ENCODE measurements at places on chromosomes 3 and 15. TPM values are rescaled to one million over a fixed set of nuclear protein-coding genes. Genes with fewer than 3 reads are reported as not detected.

DNA sequence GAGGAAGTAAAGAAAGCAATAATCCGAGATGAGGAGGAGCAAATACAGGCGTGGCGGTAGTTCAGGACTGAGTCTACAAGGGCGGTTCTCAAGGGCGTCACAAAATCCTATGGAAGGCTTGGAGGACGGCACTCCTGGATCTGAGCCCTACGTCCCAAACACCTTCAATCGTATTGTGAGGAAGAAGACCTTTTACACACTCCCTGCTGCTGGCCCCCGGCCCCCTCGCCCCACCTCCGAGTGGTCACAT, 747 bp downstream of the PLD1 start:
- no peak for DNase-seq

GRCh38 chr3:152834776-152835600, at the start of gene P2RY1:
P2RY1 (plus strand) TSS chr3:152835131; CDS start chr3:152835783, 652 bp downstream.
- DNase-seq: peak; percentile 45

- no peak for DNase-seq
Observed at GRCh38 chr3:102034639-102035451, 185.5 kb downstream of the NFKBIZ start.

The CCR1 gene
- 4.9 TPM for total RNA-seq

The P2RY12 gene
- 11.9 TPM for total RNA-seq

DNA sequence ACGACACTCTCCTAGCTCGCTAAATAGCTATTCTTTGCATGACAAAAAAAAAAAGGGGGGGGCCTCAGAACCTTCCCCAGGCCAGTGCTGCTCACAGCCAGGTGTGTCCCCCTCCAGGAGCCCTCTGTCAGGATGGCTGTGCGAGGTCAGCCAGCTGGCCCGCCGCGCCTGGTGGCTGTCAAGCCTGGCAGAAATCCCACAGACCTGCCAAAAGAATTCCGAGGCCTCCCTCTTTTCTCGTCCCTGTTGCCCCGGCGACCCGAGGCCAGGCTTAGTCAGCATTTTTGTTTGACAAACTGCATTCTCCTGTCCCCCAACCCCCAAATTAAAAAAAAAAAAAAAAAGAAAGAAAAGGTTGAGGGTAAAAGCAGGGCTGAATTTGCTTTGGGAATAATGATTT, 61.9 kb downstream of the TM4SF4 start:
- peak; percentile 37 for DNase-seq

GRCh38 chr3:138296639-138297038, 33.0 kb downstream of the NME9 start:
- no peak for DNase-seq

The SNRPA1 gene
- 25.0 TPM for total RNA-seq

GRCh38 chr3:127637971-127638370, 9.0 kb downstream of the PODXL2 start:
- no peak for DNase-seq

The C3orf85 gene
- total RNA-seq: not detected

- DNase-seq: no peak
Observed at GRCh38 chr3:43921056-43921648, 230.4 kb downstream of the ABHD5 start.

DNA sequence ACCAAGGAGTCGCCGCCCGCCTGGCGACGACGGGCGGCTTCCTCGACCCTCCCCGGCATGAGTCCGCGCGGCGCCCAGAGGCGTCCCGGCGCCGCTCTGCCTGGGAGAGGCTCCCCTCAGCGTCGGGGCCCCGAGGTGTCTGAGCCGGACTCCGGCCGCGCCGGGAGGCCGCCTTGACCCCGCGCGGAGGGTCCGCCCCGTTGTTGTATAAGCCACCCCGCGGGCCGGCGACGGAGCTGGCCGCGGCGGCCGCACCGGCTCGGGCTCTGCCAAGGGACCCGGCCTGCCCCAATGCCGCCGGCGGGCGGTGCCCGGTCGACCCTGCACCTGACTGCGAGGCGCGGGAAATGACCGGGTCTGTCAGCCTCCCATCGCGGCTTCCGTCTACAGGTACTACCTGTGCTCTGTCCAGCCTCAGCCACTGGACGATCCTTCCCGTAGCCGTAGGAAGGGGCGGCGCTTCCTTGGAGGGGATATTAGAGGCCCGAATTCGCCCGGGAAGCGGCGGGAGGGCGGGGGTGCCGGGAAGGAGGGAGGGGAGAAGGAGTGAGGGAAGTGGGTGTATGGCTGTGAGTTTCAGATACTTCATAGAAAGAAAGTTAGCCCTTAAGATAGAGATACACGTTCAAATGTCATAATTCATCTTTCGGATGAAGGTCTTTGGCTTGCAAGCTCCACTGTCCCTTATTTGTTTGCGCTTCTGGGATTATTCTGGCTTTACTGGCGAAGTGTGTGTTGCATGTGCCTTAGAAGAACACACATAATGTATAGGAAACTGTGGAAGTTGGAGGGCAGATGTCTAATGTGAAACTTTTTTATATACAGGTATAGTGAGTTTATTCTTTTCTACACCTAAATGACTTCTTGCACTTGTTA, 620 bp downstream of the ABHD5 start:
- peak; percentile 52 for DNase-seq

DNA sequence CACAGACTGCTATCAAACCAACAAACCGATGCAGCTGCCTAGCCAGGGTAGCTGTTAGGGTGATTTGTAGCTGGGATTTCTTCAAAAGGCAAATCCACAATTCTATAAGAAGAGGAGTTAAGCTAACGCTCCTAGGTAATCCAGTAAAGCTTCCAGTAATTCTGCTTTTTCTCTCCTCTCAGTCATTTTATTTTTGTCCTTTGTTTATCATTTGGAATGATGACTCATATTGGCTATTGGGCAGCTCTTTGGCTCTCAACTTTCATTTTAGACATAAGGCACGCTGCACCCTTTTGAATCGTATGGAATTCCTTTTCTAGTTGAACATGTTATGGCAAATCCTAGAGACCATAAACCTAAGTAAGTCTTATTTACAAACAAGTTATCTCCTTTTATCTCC, 53.2 kb upstream of the PPARG start:
- no peak for DNase-seq

DNA sequence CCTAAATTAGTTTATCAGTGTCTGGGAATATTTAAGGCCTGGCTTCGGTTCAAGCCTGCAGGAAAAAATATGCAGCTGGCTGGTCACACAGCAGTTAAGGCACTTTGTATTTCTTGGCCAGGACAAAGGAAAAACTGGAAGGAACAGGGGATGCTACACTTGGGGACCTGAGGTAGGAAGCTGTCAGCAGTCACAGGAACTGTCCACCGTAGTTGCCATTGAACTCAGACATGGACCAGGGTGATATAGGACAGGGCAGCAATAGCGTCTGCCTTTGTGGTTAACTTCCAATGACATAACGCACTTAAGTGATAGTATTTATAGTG, 49.1 kb downstream of the NR1D2 start:
- no peak for DNase-seq

GRCh38 chr15:66231394-66232266, 21.9 kb downstream of the MEGF11 start:
- DNase-seq: no peak

The GOLGA6D gene
- total RNA-seq: 0.18 TPM

- DNase-seq: peak; percentile 54
Observed at GRCh38 chr15:63504979-63505841, 817 bp downstream of the USP3 start.

The KBTBD12 gene
- total RNA-seq: 8.1 TPM

DNA sequence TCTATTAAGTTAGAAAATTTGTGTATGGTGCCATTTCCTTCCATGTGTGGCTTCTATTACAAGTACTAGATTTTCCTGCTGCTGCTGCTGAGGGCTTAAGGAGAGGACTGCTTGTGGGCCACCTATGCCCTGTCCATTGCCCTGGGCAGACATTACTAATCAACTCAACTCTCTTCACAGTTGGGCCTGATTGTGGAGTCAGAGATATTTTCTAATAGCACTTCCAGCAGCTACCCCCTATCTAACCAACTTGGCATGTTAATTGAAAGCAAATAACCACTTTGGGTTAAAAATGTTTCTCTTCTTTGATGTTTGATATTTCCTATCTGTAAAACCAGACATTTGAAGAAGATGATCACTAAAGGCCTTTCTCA, 242.0 kb downstream of the EDEM1 start:
- DNase-seq: no peak

DNA sequence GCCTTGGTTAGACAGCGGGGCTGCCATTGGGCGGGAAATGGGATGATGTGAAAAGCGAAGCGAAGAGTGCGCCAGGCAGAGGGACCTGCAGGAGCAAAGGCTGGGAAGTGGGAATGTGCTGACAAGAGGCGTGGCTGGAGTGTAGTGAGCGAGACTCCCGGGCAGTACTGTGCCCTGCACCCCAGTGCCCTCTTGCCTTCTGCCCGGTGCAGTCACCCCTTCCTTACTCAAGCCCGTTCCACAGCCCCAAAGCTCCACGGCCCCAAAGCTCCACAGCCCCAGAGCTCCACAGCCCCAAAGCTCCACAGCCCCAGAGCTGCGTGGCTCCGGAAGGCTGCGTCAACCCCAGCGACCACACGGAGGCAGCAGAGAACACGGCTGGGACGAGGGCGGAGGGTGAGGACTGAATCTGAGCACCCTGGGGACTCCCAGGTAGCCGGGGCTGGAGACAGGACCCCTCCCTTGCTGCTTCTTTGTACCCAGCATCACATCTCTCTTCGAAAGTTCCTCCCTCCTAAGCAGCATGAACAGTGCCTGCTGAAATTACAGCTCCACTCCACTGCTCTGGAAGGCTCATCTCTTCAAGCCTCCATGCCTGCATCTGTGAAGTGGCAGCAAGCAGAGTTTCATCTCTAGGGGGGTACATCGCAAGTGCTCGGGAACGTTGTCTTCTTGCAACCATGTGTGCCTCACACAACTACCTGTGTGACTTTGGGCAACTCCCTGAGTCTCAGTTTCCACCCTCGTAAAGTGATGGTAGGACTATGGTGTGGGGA, 108.9 kb downstream of the FBLN2 start:
- peak; percentile 68 for DNase-seq

The STAB1 gene
- total RNA-seq: 58.8 TPM

- no peak for DNase-seq
Observed at GRCh38 chr15:70376031-70376928, 278.6 kb upstream of the TLE3 start.

DNA sequence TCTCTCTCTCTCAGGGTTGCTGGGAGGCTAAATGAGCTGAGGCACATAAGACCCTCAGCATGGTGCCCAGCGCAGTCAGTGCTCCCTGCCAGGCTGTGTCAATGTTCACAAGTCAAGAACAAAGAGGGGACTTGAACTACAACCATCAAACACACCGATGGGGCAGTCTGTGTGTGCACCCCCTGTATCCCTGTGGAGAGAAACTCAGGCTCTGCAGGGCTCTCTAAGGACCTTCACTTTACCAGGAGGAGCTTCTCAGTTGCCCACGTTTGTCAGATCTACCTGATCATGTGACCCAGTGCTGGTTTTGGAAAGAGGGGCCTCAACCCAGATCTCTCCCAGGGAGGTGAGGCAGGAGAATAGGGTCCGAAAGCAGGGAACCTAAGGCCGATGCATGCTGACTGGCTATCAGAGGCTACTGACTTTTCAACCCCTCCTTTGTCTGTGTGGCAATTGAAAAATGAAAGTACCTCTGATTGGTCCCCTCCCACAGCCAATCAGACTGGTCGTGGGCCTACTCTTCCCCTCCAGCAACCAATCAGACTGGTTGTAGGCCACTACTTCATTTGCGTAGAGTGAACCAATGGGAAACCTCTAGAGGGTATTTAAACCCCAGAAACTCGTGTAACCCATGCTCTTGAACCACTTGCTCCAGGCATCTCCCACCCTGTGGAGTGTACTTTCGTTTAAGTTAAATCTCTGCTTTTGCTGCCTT, 34.0 kb downstream of the RHCG start:
- no peak for DNase-seq

DNA sequence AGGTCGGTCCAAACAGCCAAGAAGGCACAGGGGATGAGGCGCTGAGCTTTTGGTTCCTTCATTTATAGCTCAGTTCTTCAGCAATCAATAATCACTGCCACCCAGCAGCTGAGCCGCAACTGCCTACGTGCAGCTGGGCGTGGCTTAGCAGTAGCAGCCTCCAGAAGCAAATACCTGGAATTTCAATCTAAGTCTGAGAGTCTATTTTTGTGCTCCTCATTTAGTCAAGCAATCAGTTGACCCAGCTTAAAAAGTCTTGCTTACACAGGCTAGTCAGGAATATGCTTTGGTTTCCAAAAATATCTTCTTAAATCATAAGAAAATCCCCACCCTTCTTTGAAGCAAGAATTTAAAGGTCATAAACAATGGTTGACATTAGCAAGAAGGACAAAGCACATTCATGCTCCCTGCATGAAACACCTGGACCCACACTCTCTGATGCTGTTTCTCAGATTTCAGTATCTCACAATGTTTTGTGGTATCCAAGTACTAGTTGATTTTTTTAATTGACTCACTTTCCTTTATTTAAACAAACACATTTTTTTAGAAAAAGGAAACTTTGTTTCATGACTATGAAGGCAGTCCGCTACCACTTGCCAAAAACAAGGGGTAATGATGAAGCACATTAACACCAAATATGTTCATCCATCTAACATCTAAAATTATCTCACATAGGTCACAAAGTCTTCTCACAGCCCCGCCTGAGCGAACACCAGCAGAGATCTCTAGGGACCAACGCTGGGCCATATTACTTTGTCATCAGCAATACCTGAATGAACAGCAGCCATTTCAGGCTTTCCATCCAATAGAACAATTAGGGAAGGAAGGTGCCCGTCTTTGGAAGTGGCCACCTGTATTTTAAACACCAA, 106.1 kb downstream of the OXNAD1 start:
- no peak for DNase-seq

The RGMA gene
- 113 TPM for total RNA-seq

GRCh38 chr15:87792250-87793040, 464.1 kb downstream of the NTRK3 start:
- no peak for DNase-seq

DNA sequence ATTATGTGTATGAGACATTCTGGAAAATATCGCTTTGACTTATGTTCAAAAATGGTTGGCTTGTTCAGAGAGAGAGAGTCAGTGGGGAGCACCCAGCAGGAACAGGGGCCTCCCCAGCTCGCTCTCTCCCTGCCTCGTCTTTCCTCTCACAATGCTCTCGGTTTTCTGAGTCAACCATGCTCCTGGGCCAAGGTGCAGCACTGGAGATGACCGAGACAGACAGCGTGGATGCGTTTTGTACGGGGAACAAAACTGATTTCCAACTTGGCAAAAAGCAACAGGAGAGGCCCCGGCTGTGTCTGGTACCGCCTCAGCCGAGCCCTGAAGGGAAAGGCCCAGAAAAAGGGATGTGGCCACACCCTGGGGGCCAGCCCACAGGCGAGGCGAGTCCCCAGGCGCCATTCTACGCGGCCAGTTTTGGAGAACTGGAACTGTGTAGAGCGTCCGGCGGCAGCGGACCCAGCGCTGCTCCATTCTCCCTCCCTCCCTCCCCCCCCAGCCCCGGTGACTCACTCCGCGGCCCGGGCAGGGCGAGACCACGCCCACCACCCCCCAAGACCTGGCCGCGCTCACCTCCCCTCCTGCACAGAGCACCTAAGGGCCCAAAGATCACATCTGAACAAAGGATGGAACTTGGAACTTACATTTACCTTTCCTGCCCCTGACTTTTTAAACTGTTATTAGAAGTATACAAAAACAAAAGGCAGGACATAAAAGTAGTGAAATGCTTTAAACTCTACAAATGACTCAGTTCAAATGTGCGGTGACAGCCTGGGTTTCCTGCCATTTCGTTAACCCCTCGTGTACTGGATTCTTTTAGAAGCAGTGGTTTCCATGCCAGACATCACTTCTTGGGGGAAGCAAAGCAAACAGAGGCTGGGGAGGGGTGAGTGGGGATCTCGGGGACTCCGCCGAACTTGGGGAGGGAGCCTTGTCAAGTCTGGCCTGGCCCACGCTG, 12.7 kb downstream of the ATP10A start:
- no peak for DNase-seq

Measured in dorsolateral prefrontal cortex (tissue), 122 donors.